ENCODE measurements at places on chromosomes 7 and 10. TPM values are rescaled to one million over a fixed set of nuclear protein-coding genes. Genes with fewer than 3 reads are reported as not detected.

GRCh38 chr10:129958148-129958628 lies 5.9 kb downstream of the EBF3 start:
- DNase-seq: no peak

The EPHA1 gene
- polyA plus RNA-seq: 0.06 TPM

DNA sequence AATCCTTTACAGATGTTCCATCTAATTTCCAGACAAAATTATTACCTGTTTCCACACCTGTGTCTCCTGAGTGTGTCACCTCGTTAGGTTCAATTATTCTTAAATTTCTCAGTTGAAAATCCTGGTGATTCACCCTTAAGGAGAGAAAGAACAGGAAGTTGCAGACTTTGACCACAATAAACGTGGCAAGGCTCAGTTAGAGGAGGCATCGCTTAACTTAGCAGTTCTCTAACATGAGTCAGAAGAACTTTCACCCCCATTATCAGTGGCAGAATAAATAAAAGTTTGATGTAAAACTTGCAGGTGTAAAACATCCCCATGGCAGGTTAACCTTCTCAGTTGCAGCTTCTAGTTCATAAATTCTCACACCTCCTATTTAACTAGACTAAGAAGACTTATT lies 8.3 kb downstream of the XPNPEP1 start:
- DNase-seq: peak; percentile 81

DNA sequence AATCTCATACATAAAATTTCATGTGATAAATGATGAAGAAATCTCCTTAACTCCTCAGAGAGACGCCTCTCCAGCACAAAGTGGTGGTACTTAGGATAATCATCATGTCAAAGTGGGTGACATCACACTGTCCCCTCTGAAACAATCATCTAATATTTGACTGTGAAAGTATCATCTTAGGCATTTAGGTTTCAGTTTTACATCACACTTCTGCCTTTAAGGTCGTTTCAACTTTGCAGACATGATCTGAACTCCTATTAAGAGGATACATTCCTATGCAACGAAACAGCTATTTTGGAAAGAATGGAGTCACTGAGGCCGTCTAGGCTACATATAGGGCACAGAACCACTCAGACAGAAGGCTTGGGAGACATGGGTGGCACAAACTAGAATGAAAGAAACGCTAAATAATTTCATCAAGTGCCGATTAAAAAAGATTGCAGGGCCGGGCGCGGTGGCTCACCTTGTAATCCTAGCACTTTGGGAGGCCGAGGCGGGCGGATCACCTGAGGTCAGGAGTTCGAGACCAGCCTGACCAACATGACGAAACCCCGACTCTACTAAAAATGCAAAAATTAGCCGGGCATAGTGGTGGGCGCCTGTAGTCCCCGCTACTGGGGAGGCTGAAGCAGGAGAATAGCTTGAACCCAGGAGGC lies 2.0 kb downstream of the VOPP1 start:
- DNase-seq: peak; percentile 26

DNA sequence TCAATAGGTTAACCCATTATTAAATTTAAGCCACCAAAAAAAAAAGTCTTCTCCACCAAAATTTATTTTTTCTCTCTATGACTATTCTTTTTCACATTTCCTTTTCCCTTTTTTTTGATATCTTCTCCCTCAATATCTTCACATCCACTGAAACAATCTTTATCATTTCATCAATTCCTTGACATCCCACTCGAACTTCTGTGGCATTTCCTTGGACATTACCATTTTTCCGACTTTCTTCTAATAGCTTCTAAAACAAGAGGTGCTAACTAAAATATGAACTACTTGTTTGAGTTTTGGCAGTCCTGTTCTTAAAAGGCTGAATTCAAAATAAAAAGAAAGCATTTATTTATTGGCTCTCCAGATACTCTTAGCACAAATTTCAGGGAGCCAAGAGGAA lies 684 bp upstream of the CTNNA3 start:
- DNase-seq: no peak

DNA sequence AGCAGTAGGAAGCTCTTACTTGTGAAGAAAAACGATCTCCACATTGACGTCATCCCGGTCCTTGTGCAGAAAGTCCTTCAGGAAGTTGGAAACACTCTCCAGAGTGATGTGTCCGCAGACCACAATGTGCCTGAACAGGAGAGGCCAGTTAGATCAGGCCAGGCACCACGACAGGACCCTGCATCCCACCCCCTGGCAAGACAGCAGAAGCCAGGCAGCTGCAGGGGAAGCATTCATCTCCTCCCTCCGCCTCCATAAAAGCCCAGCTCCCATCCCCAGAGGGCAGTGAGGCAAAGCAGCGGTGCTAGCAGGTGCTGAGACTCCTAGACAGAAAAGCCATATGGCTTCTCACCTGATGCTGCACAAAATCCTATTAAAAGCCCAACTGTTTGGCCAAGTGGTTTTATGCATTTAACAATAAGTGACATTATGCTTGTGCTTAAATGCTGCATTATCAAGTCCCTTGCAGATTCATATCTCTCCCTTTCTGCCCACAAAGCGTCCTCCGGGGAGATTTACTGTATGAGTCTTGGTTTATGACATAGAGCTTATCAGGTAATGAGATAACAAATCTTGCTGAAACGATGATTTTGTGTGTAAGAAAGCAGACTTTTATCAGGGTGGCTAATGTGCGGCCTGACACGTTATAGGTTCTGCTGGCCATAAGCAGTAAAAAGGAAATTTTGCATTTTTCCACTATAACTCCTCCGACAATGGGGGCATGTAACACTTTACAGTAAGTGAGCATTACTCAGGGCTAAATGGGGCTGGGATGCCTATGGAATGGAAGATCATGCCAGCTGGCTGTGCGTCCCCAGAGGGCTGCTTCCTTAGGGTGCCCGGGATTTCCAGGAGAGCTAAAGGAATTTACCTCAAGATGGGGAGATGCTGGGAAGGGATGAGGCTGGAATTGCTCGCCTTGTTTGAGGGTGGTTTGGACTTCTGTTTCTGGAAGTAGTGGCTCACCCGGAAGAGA lies 546.9 kb downstream of the KCNMA1 start:
- no peak for DNase-seq

DNA sequence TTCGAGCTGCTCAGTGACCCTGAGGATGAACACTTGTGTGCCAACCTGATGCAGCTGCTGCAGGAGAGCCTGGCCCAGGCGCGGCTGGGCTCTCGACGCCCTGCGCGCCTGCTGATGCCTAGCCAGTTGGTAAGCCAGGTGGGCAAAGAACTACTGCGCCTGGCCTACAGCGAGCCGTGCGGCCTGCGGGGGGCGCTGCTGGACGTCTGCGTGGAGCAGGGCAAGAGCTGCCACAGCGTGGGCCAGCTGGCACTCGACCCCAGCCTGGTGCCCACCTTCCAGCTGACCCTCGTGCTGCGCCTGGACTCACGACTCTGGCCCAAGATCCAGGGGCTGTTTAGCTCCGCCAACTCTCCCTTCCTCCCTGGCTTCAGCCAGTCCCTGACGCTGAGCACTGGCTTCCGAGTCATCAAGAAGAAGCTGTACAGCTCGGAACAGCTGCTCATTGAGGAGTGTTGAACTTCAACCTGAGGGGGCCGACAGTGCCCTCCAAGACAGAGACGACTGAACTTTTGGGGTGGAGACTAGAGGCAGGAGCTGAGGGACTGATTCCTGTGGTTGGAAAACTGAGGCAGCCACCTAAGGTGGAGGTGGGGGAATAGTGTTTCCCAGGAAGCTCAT lies 1.1 kb downstream of the DDIT4 start:
- DNase-seq: peak; percentile 79

GRCh38 chr7:40447345-40447744 lies 312.5 kb downstream of the SUGCT start:
- DNase-seq: no peak

Measured in endothelial cell of umbilical vein (primary cell).